GM04504 (cell line): ENCODE measurements at places on chromosomes 3 and 15.

- no peak for DNase-seq
Measured at GRCh38 chr3:110708156-110708555, 363.5 kb upstream of the NECTIN3 start.

GRCh38 chr15:100334015-100334414, 7.8 kb downstream of the ADAMTS17 start:
- DNase-seq, result no peak

DNA sequence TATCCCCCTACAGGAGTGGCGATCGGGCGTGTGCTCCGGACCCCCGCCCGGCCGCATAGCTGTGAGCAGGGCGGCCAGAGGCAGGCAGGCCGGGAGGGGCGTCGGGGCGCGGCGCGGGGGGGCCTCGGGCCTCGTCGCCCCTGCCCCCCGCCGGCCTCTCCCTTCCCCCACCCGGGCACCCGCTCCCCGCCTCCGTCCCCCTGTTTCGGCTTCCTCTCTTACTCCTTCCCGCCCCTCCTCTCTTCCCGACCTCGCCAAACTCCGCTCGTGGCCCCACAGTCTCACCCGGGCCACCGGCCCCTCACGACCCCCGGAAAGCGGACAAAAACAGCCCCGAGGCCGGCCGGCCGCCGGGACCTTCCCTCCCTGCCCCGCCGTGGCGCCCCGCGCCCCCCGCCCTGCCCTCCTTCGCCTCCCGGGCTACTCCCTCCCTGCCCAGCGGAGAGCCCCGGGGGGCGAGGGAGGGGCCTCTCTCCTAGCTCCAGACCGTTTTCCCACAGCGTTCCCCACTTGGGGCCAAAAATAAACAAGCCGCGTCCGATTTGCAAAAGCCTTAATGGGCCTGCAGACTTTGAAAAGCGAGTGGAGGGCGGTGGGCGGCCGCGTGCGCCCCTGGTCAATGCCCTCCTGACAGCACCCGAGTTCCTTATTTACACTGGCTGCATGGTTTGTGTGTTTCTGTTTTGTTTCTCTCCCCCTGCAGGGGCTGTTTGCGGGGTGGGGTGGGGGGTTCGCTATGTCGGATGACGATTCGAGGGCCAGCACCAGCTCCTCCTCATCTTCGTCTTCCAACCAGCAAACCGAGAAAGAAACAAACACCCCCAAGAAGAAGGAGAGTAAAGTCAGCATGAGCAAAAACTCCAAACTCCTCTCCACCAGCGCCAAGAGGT, 1.0 kb downstream of the UBE2E1 start:
- DNase-seq, result no peak

GRCh38 chr3:13161021-13161759, 88.0 kb upstream of the IQSEC1 start:
- DNase-seq, result no peak
